Urinary bladder (tissue), 4 donors: ENCODE measurements at places on chromosomes 2 and 18. TPM values are rescaled to one million over a fixed set of nuclear protein-coding genes. Genes with fewer than 3 reads are reported as not detected.

Gene MYO7B
- total RNA-seq, result 0.11 TPM

Gene ST6GAL2
- 53.2 TPM for total RNA-seq

Gene HOXD9
- 2.9 TPM for total RNA-seq

Gene EMILIN1
- total RNA-seq, result 122 TPM

Gene TUBA4A
- 4.8 TPM for total RNA-seq

Gene TMEM17
- 2.6 TPM for total RNA-seq

Gene FER1L5
- total RNA-seq, result 0.58 TPM

Gene ALK
- 1.0 TPM for total RNA-seq

Gene ANKRD36
- total RNA-seq, result 172 TPM

Gene OR6B2
- total RNA-seq, result not detected

Gene POU3F3
- 0.32 TPM for total RNA-seq

Gene RPRM
- 5.6 TPM for total RNA-seq

Gene DPP10
- 12.4 TPM for total RNA-seq

Gene TRPM8
- not detected for total RNA-seq

Gene ASPRV1
- 2.9 TPM for total RNA-seq
